ENCODE measurements at places on chromosomes 4 and X. TPM values are rescaled to one million over a fixed set of nuclear protein-coding genes. Genes with fewer than 3 reads are reported as not detected.

TMEM271 gene
- not detected for total RNA-seq

IL15 gene
- 5.6 TPM for total RNA-seq

TLR7 gene
- total RNA-seq, result not detected

AMTN gene
- total RNA-seq, result not detected

ARHGEF38 gene
- total RNA-seq, result not detected

BEX3 gene
- total RNA-seq, result 319 TPM

Measured in epithelial cell of umbilical artery (primary cell).